Brain microvascular endothelial cell (primary cell): ENCODE measurements at places on chromosomes 6 and 20.

DNA sequence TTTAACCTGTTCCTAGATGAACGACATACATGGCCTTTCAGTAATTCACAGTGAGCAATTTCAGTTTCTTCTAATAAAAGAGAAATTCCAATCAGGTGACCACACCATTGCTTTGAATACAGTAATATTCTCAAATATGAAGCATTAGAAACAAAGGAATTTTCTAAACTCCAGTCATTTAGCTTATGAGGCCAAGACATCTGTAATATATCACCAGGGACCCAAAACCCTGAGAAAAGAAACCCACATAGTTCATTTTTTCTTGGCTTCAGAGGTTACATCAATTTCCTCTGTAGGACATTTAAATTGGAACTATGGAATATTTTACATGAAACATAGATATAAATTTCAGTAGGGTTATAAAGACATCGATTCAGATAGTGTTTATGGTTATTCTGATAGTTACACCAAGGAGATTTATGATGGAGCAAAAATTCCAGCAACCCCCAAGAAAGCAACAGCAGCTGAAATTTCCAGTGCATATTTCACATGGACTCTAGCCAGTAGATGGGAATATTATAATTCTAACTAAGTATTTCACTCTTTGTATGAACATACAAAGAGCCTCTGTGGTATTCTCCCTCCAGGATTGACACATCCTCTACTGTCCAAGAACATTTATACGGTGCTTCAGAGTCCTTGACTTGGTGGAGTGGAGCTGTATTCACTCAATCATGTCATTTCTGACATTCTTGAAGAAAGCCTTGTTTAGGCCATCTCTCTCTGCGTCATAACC is 82.9 kb downstream of the ADGRG6 start:
- DNase-seq = no peak

DNA sequence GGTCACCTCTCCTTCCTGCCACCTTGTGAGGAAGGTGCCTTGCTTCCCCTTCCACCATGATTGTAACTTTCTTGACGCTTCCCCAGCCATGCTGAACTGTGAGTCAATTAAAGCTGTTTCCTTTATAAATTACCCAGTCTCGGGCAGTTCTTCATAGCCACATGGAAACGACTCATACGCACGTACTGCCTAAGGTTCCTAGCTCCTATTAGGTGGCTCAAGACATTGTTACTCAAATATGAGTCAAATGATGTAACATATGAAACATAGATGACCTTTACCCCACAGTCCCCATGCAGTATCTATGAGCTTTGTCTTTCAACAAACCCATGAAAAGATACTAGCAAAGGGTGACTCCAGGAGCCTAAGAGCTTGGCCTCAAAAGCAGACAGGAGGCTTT is 98.3 kb downstream of the SIM1 start:
- DNase-seq = peak; percentile 29

GRCh38 chr6:7909323-7910276 is 988 bp downstream of the TXNDC5 start:
- DNase-seq = peak; percentile 5

- peak; percentile 42 for DNase-seq
Observed at GRCh38 chr20:10370091-10370887, 63.7 kb downstream of the MKKS start.

- no peak for DNase-seq
Observed at GRCh38 chr6:40334496-40335270, 252.5 kb downstream of the LRFN2 start.

GRCh38 chr6:3813150-3813780 is 35.9 kb upstream of the FAM50B start:
- peak; percentile 32 for DNase-seq

DNA sequence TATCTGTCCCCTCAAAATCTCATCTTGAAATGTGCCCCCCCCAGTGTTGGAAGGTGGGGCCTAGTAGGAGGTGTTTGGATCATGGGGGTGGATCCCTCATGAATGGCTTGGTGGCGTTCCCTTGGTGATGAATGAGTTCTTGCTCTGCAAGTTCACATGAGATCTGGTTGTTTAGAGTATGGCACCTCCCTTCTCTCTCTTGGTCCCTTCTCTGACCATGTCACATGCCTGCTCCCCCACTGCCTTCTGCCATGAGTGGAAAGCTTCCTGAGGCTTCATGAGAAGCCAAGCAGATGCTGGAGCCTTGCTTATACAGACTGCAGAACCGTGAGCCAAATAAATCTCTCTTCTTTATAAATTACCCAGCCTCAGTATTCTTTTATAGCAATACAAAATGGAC is 70.9 kb downstream of the MAN1A1 start:
- no peak for DNase-seq

- DNase-seq = no peak
Observed at GRCh38 chr20:42779216-42779615, 410.5 kb downstream of the PTPRT start.

DNA sequence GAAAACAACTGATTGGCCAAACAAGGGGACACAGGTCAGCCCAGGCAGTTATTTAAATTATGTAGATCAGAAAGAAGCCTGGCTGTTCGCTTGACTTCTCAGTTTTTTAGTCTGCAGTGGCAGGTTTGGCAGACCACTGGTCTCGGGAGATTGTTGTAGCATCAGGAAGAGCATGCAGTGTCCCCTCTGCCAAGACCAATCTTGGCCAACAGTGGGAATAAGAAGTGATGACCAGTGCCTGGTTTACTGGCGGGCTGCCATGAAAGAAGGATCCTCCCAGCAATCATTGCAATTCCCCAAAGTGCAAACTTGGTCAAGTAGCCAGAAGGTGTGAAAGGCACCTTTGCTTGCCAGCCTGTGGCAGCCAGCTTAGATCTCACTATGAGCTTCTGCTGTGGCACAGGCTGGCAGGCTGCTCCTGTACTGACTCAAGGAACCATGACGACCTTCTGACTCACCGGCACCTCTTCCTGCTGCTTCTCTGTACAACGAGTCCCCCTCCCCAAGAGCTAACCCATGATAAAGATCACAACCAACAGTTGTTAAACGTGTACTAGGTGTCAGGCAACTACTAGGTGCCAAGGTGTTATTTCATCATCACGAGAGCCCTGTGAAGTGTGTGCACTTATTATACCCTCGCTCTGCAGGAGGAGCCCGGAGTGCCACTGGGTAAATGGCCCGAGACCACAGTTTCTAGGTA is 76.8 kb upstream of the DUSP22 start:
- DNase-seq = no peak

GRCh38 chr20:49394757-49395156 is 87.7 kb downstream of the KCNB1 start:
- no peak for DNase-seq

- no peak for DNase-seq
Observed at GRCh38 chr6:35046862-35047261, 94.3 kb downstream of the TCP11 start.

DNA sequence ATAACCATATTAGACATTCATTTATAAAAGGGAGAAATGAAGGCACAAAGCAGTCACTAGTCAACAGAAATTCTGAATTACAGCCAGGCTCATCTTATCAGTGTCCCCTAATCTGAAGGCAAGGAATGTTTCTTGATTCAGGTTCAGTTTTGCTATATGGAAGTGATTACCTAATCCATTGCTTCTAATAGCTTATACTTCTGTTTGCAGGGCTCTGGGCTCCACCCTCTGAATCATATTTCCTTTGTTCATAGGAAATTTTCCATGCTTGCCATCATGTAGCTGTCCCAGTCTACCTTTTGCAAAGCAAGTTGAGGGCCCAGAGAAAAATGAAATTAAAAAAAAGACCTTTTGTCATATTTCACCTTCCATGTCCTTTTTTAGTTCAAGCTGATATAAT is 96.0 kb downstream of the LCA5 start:
- no peak for DNase-seq

GRCh38 chr6:168116975-168117899 is 38.2 kb upstream of the FRMD1 start:
- no peak for DNase-seq

DNA sequence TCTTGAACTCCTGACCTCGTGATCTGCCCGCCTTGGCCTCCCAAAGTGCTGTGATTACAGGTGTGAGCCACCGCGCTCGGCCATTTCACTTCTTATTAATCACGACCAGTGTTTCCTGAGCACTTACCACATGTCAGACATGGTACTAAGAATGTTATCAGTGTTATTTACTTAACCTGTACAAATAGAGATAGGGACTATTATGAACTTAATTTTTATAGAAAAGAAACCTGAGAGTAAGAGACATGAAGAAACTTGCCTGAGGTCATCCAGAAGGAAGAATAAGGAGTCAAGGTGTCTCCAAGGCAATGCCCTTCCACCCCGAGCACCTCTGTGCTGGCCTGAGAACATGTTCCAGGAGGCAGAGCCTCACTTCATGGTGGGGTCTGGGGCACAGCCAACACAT is 29.3 kb upstream of the EZR start:
- DNase-seq = no peak

DNA sequence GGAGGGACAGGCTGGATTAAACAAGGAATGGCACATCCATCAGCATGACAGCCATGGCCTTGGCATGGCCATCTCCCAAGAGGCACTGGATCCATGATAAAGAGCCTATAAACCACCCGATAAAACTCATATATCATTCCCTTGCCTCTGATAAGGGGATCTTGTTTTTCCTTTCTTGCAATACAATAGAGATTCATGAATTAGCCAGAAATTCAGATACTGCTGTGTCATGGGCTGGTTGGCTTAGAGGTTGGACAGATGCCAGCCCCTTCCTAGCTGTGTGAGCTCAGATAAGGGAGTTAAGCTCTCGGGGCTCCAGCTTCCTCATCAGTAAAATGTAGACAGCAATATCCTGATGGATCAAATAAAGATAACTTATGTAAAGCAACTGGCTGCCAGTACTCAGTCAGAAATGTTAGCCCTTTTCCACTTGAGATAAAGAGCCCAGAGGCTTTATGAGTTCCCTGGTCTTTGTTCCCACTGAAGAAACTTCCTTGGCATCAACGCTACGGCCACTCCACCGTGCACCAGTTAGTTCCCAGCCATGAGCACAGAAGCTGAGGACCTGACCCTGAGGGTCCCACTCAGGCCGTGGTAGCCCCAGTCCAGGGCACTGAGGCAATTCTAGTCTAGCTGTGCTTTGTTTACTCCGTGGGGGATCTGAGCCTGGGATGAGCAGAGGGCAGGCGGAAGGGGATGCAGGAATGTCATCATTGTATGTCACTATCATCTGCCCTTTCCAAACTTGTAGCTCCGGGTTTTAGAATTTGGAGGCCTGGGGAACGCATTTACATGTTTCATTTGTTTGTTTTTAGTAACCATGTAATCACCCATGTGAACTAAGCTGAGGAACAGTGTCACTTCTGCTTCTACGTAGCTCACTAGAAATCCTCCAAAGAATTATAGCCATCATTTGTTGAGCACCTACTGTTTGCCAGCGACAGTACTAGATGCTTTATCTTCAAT is 67.2 kb upstream of the TBC1D7 start:
- peak; percentile 87 for DNase-seq

DNA sequence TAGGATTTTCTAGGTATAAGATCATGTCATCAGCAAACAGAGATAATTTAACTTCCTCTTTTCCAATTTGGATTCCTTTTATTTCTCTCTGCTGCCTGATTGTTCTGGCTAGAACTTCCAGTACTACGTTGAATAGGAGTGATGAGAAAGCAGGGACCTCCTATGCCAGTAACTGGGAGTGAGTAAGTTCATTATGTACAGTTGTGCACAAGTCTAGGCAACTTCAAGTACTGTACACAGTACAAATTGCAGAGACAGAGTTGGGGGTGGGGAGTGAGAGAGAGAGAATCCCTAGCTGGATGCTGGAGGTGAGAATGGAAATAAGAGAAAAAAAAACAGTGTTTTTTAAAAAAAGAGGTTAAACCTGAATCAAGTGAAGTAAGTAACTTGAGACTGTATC is 210.2 kb downstream of the MMUT start:
- DNase-seq = no peak

DNA sequence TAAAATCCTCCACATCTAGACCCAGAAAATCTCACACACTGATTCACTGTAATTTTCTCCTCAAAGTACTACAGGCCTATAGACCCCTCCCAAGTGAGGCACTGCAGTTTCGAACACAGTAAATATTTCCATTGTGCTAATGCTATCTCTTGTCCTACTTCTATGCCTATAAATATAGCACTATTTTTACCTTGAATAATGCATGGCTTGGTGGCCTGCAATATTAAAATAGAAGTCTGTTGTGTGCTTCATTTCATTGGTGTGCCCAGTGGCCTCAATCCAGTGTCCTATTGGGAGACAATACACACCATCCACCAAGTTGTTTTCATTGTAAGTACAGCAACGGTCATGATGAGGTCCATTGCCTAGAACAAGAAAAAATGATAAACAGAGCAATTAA is 49.4 kb downstream of the EPM2A start:
- no peak for DNase-seq

DNA sequence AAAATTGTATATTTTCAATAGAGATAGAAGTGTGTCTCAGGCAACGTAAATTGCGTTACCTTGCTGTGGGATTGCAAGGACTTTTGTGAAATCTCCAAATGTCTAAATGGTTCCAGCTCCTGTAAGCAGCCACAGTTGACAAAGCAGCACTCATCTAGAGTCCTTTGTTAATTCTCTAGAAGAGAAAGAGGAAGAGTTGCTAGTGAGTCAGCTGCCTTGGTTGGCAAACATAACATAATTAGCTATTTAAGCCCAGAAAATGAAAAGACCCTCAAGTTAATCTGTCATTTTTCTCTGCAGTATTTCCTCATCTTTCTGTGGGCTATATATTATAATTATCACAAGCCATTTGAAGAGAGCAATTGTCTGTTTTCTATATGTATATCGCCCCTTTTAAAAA is 66.4 kb upstream of the FABP7 start:
- DNase-seq = no peak

- DNase-seq = no peak
Observed at GRCh38 chr6:150069706-150070105, 785 bp upstream of the ULBP3 start.

DNA sequence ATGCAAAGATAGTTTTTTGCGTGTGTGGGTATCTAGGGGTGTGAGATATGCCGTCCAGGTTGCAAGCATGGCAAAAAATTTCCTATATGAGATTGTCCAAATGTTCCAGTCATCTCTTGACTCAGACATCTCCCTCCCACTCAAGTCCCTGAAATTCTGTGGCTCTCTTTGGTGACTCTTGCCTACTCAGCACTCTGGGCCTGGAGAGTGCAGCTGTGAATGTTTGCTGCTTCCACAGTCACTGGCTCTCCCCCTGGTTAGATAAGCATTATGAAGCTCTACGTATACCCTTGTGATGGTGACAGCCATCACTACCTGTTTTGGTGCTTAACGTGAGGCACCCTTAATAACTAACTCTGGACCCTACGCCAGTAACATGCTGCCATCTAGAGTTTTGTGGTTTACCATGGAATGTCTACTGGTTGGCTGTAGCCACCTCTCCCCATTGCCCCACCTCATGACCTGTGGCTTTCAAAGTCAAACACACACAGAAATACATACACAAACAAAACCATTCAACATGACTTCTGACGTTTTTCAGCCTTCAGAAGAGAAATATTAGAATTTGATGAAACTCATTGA is 621.9 kb upstream of the CITED2 start:
- DNase-seq = no peak

DNA sequence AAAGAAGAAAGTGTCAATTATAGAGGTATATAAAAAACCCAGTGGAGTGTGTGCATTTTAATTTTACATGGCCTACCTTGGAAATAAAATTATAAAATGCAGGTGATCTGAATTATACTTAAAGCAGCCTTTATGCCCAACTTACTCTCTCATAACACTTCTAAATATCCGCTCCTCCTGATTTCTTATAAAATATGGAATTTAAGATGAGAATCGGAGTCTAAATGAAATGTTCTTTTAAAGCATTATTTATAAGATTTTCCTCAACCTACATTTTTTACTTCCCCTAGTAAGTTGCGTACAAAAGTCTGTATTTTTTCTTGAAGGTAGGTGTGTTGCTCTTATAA is 3.5 kb downstream of the CITED2 start:
- DNase-seq = no peak

GRCh38 chr6:41047745-41048732 is 5.0 kb upstream of the APOBEC2 start:
- no peak for DNase-seq
